Nucleus accumbens (tissue), 56 donors: ENCODE measurements at places on chromosomes 2 and 18.

DNA sequence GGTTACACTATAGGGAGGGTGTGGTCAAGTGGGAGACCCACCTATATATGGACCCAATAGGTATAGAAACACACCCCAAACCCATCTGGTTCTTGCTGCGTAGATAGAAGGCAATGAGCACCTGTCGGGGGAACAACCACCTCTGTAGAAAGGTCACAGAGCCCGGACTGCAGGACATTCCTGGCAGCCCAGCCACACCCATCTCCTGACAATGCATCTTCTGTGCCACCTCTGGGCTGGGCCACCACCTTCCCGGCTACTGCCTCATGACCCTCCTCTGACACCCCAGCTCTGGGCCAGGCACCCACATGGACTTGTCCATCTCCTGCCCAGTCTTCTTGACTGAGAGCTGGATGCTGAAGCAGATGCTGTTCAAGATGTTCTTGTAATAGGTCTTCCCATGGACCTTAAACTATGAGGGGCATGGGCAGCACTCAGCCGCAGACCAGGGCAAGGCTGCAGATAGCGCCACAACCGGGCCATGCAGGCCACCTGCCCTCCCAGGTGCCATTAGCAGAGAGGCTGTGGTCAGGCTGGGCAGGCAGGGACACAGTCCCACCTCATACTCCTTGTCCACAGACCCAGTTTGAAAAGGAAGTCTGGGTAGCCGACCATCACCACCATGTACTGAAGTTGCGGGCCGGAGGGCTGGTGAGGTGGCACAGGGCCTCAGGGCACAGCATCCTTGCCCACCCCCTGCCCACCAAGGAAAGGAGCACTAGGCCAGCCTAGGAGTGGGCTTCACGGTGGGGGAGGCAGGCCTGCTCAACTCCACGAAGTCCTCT lies 9.3 kb downstream of the ALPG start:
- DNase-seq = no peak

DNA sequence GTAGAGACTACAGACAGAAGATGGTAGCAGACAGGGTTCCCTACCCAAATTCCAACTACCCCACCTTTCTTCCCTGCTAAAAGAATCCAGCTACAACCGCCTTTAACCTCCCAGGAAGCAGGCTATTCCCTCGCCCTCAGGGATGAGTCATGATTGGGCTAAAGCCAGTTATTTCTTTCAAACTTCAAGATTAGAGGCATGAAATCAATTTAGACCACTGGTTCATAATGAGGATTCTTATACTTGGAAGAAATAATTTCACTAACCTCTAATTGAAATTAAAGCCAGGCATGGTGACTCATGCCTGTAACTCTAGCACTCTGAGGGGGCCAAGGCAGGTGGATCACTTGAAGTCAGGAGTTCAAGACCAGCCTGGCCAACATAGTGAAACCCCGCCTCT lies 20.0 kb downstream of the TRIP12 start:
- no peak for DNase-seq

DNA sequence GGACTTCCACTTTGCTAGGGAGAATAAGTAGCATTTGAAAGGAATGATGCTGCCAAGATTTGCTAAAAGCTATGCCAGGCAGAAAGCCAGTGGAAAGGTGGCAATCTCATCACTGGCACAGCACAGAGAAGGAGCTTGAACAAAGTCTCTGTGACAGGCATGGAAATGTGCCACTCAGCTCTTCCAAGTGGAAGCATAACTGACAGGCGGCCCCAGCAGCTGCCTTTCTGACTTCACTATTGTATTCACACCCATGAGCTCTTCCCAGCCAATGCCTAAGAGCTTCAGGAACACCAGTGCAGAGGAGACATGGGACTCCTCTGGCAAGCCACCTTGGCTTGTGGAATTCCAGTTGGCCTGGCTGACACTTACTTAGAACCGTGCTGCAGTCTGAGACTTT lies 134.6 kb upstream of the REG3G start:
- DNase-seq = no peak

DNA sequence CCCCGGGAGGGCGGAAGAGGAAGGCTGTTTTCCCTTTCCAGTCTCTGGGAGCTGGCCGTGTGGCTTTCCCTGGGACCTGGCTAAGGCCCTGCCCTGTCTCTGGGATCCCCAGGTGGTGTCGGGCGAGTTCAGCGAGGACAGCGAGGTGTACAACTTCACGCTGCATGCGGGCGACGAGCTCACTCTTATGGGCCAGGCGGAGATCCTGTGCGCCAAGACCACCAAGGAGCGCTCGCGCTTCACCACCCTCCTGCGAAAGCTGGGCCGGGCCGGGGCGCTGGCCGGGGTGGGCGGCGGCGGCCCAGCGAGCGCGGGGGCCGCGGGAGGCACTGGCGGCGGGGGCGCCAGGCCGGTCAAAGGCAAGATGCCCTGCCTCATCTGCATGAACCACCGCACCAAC lies 11.2 kb downstream of the GAREM2 start:
- DNase-seq = no peak

DNA sequence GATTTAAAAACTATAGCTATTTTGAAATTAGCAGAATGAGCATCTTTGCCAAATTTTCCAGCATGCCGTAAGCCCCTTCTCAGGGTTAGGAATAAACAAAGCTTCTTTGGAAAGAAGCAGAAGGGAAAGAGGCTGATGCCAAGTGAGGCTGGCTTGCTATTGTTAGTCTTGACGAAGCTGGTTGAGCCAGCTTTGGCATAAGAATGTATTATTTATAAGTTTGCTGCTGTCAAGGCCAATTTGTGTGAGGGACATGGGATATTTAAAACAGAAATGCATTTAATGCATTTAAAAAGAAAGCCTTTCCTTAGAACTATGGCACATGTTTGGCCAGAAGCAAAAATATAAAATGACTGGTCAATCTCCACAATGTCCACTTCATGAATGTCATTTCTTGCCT lies 52.5 kb upstream of the TTN start:
- no peak for DNase-seq

DNA sequence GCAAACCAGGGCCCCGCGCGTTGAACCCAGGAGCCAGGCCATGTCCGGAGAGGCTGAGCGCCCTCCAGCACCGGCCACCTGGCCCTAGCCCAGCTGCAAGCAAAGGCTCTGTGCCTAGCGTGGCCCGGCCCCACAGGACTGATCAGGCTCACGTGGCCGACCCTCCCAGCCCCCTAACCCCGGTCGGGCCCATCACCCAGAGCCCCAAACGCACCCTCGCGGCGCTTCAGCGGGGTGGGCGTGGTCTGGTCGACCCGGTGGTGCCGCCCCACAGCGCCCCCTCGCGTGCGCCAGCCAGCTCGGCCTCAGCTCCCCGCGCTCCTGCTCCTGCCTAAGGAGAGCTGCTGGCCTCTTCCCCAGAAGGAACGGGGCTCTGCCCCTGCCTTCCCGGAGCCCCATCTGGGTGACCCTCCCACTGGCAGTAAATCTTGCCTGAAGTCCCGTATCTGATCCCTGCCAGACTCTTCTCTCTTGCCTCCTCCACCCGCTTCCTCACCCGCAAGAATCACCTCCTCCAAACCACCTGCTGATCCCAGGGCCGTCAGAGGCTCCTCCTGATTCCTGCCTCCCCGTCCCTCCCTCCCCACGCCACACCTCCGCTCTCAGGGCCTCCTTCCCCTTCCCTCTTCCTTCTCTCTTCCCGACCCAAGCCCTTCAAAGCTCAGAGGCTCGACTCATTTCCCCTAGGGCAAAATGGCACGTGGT lies 12.3 kb upstream of the TEX51 start:
- DNase-seq = peak; percentile 40

DNA sequence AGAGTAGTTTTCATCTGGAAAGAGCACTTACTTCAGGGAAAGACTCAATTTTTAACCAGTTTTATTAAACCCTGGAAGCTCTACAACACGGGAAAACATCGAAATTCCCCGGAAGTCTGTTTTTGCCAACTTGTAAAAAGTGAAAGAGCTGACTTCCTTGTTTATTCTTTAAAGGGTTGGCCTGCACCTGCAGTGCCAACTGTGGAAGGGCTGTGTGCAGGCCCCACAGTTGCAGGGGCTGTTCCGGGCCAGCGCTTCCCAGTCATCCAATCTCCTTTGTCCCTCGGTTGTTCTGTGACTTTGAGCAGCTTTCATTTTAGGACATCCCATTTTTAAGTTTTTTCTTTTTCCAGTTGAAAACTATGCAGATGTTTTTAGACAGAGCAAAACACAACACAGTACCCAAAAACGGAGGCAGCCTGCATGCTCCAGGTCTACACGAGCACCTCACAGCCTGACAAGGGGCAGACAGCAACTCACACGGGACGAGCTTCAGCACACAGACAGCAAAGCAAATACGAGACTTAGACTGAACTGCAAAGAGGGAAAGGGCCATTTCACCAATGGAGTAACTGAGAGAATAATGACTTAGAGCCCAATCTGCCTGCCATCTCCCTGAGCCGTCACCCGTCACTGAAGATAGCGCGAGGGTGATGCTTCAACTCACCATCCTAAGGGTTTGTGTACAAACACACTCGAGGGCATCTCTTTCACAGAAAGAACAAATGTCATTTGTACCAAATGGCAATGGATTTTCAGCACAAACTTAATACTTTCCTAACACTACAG lies 70.6 kb downstream of the EMILIN2 start:
- no peak for DNase-seq

DNA sequence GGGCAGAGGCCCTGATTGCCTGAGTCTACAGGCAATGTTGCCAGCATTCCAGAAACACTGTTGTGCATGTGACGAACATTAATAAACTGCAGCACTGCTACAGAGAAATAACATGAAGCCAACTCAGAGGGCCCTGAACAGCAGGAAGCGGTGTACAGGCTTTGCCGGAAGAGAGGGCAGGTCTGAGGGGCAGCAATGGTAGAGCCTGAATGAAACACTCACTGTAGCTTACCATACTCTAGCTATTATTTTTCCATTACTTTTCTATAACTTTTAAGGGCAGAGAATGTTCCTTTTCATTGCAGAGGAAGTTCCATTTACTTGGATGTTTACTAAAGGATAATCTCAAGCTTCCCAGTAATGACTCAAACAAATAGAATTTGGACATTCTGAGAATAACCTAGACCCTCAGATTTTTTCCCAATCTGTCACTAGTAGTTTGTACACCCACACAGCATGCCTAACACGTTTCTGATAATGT lies 150.4 kb downstream of the MTX2 start:
- no peak for DNase-seq

DNA sequence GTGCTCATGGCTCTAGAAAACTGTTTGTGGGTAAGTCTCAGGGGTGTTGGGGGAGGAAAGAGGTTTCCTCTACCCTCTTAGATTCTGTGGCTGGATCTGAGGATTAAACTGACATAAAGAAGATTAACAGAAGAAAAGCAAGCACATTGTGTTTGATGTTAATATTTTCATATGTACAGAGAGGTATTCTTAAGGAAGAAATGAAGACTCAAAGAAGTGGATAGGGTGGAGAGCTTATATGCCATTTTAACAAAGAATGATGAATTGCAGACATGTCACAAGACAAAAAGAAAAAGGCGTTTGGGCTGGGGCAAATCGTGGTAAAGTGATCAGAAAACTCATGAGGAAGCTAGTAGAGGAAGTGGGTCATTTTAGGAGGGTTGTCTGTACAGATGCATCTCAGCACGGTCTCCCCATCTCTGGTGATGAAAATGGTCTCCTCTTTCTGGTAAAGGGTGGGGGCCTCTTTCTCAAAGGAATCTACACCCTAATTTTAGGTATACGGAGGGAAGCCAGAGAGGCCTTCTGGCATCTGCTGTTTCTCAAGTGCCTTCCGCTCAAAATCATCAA lies 17.8 kb downstream of the FAM110C start:
- no peak for DNase-seq

GRCh38 chr18:7004009-7004408 lies 113.6 kb downstream of the LAMA1 start:
- no peak for DNase-seq

DNA sequence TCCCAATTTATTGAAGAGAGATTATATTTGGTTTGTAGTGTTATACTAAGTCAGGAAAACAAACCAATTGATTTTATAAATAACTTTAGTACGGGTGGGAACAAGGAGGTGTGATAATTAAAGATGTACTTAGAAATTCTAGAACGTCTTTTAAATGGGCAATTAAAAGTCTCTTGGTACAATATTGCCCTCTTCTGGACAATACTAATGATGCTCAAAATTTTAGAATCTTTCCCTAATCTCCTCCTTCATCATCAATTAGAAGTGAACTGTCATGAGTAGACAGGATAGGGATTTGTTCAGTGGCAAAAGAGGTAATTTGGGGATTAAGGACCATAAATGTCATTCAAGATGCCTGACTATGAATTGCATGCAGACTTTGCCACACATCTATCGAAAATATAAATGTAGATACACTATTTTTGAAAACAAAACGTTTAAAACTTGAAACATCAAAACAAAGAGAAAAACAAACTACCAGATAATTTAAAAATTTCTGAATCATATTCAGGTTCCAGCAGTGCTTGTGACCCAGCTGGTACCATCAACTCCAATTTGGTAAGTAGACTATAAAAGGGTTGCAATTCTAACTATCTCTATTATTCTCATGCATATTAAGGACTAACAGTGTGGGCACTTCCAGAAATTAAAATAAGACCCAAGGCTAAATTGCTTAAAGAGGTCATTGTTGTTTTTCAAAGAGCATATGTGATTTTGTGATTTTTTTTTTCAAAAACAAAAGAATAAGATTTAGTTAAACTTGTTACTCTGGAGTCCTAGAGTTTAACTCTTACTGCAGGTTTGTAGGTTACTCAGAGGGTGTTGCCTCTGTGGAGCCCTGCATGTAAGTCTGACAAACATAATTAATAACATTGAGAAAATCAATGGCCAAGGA lies 123.5 kb downstream of the LAMA3 start:
- no peak for DNase-seq

- DNase-seq = no peak
These were observed 4.8 kb downstream of the ITGA4 start for GRCh38 chr2:181462033-181462432.

DNA sequence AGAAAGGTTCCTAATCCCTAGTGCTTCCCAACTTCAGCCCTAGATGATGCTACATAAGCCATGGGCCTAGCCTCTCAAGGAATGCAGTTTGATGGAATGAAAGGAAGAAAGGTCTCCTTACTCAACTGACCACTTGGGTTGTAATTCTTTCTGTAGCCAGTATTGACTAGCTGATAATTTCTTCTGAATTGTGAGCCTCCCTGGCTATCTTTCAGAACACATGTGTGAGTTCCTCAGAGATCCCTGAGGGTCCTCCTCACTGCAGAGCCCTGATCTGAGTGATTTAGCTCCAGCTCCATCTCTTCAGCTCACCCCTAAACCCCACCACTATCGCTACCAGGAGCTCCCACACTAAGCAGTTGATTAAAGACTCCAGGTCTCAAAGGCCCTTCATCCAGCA lies 31.5 kb downstream of the CFAP210 start:
- no peak for DNase-seq

GRCh38 chr18:31719363-31720006 lies 35.1 kb upstream of the B4GALT6 start:
- no peak for DNase-seq

- no peak for DNase-seq
These were observed 524.0 kb downstream of the CMPK2 start for GRCh38 chr2:6341588-6342129.
